ENCODE measurements at places on chromosomes 12 and 14.

- DNase-seq: no peak
Observed at GRCh38 chr14:90722590-90722989, 93.6 kb downstream of the TTC7B start.

DNA sequence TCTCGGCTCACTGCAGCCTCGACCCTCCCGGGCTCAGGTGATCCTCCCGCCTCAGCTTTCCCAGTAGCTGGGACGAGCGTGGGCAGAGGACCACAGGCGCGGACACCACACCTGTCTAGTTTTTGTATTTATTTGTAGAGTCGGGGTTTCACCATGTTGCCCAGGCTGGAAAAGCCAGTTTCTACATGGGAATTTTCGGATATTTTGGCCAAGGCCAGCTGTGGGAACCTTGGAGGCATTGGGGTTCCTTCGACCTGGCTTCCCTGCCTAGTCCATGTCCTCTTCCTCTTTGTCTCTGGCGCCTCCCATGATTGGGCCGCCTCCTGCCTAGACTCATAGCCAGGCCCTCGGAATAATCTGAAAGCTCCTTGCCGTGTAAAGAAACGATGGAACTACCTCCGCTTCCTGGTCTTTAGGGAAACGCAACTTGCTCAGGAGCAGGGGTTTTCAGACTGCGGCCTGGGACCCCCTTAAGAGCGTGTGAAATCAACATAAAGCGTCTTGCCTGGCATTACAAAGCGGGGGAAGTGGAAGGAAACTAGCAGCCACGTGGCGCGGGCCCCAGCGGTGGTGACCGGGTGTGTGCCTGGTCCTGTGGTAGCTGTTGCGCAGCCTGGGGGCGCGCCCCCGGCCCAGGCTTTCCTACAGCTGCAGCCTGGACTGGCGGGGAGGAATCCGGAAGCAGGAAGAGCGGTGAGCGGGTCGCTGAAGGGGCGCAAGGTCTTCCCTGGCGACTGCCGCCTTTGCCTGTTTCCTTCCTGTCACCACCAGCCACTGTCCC, 1.4 kb upstream of the HSP90AA1 start:
- DNase-seq: no peak

DNA sequence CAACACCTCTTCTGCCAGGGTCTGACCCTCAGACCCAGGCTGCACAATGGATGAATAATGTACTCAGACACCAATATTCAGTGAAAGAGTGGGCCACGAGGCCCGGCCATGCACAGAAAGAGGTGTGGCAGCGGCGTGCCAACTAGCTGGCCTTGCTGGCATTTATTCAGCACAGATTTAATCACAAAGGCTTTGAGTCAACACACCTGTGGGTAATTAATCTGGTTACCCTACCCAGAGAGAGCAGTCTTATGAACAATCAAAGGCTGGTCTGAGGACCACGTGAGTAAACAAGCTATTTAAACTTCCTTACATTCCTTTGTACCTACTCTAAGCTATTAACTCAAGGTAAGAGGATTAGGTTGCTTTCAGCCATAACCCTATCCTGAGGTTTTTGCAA, 324.8 kb downstream of the C12orf50 start:
- no peak for DNase-seq

DNA sequence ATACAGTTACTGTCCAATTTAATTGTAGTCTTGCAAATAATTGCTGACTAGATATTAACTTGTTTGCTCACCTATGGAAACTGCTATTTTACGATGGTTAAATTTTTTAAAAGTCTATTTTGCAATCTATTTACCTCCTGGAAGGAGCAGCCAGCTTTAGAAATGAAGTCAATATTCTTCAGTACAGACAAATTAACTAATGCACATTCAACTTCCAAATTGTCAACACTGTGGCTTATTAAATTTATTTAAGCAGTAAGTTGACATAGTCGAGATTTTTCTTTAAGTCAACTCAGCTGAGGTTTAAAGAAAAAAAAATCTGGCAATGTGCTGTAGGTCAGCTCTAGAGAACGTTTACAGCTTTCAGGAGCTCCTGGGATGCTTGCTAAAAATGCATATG, 221.2 kb downstream of the SSPN start:
- no peak for DNase-seq

DNA sequence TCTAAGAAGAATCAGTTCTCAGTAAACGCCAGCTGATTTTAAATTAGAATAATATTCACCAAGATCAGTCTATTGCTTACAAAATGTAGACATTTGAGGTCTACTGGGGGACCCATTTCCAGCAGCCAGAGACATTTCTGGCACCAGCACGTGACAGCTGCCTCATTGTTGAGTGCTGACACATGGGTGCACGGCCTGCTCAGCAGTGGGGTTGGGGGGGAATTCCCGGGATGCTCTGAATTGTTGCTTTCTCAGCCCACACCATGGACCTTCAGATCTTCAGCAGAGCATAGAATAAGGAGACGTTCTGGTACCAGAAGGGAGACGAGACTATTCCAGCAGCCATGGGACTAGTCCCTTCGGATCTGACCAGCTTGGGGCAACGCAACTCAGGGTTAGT, 18.3 kb downstream of the PLEKHG7 start:
- DNase-seq: no peak

DNA sequence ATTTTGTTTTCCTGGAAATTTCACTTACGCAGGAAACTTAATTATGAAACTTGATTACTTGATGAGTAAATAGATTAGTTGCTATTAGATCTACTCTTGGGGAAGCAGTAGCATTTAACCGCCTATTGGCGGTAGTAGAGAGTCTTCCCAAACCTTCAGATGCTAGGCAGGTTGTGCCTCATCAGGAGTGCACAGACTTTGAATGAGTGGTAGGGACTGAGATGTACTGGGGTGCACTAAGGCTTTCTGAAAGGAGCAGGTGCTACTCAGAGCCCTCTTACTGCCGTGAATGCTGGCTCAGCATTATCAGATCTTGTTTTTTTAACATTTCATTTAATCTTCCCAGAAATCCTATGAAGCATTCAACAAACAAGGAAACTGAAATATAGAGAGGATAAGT, 7.7 kb downstream of the GATC start:
- DNase-seq: no peak

DNA sequence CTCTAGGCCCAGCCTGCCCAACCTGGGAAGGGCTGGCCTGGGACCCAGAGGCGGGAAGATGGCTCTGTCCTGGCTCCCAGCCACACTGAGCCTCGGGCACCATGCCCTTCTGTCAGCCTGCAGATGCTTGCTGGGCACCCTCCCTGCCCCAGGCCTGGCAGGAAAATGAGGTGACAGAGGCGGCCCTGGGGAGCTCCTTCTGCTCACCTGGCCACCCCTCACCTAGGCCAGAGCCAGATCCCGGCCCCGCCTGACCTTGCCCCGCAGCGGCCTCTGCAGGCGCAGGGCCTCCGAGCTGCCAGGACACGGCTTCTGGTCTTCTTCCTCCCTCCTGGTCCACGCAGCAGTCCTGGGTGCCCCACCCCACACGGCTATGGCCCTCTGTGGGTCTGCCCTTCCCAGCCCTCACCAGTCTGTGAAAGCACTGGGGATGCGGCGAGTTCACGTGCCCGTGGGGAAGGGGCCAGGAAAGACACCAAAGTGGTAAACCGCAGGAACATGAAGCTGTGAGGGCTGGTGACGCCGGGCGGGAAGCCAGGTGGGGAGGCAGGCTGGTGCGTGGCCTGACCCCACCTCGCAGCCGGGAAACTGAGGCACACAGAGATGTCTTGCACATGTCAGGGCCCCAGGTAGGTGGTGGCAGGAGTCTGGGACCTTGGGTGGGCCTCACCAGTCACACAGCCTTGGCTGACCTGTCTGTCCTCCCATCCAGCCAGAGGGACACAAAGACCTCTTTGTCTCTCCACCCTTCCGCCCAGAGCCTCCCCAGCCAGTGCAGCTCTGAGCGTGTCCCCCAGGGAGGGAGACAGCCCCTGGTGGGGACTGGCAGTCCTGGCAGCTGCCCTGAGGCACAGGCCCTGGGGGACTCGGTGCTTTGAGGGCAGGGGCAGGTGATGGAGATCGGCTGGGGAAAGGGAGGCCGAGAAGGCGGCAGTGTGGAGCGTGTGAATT, 12.8 kb downstream of the BAG5 start:
- DNase-seq: no peak

GRCh38 chr14:100901391-100902183, 1.9 kb downstream of the RTL1 start:
- DNase-seq: no peak

DNA sequence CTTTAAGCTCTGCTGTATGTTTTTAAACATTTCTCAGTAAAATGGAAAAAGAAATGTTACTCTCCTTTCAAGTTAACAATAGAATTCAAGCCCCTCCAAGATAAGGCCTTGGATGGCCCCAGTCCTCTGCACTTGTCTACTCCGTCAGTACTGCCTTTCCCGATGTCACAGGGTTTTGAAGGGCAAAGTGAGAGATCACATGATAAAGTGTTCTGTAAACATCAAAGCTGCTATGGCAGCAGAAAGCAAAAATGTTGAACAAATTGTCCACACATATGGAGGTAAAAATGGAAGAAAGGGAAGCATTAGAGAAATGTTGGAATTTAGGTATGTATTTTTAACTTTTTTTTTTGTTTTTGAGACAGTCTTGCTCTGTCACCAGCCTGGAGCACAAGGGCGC, 33.5 kb upstream of the CDK2AP1 start:
- DNase-seq: no peak

DNA sequence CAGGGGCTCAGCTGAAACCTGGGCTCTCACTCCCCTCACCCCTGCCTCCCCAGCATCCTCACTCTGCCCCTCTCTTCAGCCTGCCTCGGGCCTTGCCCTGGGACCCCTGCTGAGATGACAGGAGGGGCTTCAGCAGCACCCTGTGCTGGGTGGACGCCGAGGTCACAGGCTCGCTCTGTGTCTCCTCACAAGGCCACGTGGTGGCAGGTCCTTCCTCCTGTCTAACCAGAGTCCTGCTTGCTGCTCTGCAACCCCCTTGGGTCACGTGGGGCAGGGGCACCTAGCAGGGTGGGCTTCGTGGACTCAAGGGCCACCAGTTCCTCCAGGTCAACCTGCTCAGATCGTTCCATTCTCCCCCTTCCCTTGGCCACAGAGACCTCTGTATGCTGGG, 90.4 kb downstream of the TMEM121 start:
- no peak for DNase-seq

- DNase-seq: no peak
Observed at GRCh38 chr12:124493809-124494750, 73.3 kb downstream of the NCOR2 start.

- DNase-seq: peak; percentile 69
Observed at GRCh38 chr14:102928412-102929240, 6.2 kb downstream of the AMN start.

DNA sequence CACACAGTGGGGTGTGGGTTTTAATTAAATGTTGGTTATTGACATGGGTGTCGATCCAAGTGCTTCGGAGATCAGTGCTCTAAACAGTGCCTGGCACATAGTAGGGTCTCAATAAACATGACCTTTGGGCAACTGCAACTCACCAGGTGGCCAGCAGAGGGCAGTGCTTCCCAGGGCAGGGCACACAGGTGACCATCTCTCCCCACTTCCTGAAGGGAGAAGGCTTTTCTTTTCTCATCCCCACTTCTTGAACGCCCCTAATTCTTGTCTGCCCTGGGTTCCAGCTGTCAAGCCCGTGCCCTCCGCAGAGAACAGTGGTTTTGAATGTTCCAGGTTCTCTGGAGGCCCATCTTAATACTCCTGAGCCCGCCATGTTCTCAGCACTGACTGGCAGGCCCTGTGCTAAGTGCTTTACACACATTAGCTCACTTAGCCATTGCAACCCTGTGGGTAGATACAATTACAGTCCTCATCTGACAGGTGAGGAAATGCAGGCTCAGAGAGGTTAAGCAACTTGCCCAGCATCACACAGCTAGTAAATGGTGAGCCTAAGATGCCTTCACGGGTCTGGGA, 16.3 kb downstream of the RAPGEF3 start:
- DNase-seq: no peak

DNA sequence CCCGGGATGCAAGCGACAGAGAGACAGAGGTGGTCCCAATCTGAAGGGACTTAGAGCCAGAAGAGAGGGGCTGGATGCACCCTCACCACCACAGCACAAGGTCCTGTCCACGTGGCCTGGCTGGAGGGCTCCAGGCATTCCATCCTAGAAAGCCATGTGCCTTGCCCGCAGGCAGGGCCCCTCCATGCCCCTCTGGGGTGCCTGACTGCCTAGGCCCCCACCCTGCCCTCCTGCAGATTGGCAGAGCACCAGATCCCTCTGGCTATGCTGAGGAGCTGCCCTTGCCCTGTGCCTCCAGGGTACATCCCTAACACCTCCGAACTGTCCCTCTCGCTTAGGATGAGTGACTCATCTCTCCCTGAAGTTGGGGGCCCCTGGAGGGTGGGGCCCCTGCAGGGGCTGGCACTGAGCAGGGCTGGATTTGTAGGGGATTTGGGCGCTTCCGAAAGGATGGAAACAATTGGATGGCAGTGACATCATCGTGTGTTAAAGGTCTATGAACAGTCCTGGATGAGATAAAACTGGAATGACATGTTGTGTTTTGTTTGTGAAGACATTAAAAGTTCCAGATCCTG, 50.9 kb downstream of the CHGA start:
- DNase-seq: no peak

DNA sequence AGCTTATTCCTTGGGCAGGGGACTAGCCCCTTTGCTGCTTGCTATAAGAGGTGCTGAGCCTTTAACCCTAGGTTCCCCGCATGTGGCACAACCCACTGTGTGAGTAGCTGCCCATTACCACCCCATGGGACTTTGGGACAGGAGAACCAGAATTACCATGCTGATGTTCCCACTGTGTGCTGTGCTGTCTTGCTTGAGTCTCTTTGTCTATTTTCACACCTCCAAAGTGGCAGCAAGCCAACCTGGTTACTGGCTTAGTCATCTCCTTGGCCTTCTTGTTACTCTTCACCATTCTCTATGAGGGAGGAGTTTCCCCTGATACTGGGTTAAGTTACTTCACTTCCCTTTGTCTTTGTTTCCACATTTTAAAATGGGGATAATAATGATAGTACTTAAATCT, 73.4 kb upstream of the ETV6 start:
- DNase-seq: no peak

DNA sequence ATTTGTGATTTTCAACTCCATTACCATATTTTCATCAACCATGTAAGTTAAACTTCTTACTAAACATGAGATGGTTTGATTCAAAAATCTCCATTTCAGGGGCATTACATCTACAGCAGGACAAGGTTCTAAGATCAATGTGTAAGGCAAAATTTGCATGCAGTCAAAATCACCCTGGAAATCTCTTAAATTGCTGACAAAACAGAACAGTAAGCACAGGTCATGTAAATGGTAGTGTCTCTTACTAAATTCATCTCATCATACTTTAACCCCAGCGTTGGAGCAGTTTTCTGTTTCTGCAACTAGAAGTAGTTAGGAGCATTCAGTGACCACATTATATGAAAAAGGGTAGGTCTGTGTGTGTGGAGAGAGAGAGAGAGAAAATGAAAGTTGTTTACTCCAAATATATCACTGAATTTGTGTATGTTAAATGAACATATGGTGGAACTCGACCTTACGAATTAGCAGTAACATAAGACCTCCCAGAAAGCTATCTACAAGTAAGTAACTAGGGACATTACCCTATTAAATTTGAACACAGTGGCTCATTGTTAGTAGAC, 227.5 kb downstream of the SSPN start:
- no peak for DNase-seq

GRCh38 chr12:122167356-122167925, 6.6 kb downstream of the IL31 start:
- no peak for DNase-seq
